ENCODE measurements at places on chromosomes 12 and 14.

DNA sequence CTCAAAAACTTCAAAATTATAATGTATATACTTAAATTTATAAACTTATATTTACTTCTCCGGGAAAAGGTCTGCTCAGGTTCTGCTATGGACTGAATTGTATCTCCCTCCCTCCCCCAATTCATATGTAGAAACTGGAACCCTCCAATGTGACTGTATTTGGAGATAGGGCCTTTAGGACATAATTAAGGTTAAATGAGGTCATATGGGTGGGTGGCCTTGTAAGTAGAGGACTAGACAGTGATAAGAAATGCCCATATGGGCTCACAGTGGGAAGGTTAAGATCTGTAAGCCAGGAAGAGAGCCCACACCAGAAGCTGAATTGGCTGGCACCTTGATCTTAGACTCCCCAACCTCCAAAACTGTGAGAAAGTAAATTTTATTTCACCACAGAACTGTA is 84.5 kb downstream of the TAOK3 start:
- DNase-seq: no peak

GRCh38 chr12:59828521-59828920 is 232.7 kb downstream of the SLC16A7 start:
- peak; percentile 25 for DNase-seq

GRCh38 chr12:6828781-6829535 is 751 bp downstream of the P3H3 start:
- DNase-seq: peak; percentile 32

DNA sequence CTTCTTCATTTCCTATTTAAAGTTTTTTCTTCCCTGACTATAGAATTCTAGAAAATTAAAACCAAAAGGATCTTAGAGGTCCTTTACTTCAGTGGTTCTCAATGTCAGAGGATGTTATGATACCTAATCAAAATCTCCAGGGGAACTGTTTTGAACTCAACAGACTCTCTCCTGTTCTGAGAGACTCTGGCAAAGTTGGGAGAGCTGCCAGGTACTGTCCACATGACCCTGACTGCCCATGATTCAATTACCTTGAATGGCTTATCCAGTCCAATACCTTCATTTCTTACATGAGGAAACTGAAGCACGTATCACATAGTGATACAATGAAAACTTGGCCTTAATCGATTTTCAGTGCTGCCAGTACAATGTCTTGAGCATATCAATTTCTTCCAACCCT is 16.6 kb downstream of the ALKBH1 start:
- no peak for DNase-seq

DNA sequence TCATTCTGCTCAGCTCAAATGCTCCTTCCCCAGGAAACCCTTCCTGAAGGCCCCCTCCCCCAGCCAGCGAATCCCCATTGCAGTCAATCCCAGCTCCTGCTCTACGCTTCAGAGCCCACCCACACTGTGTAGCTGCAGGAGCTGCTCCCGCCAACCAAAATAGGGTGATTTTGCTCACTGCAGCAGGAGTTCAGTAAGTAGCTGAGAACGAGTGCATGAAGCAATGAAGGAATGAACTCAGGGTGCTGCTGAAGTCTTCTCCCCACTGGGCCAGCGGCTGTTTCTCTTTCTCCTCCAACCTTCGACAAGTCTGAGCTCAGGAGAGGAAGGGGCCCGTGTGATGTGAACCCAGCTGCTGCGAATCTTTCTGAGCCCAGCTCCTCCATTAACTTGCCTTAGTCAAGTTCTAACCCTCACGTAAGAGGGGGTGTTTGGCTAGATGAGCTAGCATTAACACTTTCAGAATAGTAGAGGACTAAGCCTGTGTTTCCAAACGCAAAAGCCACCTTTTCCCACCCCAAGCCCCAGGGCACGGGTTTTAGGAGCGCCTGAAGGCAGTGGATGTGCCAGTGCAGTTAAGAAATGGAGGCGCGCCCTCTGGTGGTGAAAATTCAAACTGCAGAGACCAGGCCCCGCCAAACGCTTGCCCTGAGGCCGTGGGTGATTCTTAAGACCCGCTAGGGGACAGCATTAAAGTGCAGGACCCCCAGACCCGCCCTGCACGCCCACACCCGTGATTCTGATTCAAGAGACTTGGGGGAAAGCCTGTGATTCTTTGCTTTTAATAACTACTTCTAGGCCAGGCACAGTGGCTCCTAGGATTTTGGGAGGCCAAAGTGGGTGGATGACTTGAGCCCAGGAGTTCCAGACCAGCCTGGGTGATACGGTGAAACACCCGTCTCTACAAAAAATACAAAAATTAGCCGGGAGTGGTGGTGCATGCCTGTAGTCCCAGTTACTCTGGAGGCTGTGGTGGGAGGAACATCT is 11.9 kb upstream of the SERPINA4 start:
- peak; percentile 59 for DNase-seq

DNA sequence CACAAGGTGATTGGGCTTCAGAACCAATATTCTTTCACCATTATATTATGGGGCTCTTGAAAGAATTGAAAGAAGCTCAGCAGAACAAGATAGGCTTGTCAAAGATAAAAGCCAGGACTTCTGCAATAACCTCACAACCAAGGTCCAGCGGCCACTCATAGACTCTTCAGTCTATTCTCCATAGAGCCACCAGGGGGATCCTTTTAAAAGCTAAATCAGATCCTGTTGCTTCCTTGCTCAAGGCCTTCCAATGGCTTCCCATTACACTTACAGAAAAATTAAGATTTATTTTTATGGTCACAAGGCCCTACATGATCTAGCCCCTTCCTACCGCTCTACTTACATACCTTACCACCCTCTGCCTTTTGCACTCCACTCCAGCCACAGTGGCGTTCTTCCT is 169.6 kb downstream of the C12orf42 start:
- peak; percentile 13 for DNase-seq

DNA sequence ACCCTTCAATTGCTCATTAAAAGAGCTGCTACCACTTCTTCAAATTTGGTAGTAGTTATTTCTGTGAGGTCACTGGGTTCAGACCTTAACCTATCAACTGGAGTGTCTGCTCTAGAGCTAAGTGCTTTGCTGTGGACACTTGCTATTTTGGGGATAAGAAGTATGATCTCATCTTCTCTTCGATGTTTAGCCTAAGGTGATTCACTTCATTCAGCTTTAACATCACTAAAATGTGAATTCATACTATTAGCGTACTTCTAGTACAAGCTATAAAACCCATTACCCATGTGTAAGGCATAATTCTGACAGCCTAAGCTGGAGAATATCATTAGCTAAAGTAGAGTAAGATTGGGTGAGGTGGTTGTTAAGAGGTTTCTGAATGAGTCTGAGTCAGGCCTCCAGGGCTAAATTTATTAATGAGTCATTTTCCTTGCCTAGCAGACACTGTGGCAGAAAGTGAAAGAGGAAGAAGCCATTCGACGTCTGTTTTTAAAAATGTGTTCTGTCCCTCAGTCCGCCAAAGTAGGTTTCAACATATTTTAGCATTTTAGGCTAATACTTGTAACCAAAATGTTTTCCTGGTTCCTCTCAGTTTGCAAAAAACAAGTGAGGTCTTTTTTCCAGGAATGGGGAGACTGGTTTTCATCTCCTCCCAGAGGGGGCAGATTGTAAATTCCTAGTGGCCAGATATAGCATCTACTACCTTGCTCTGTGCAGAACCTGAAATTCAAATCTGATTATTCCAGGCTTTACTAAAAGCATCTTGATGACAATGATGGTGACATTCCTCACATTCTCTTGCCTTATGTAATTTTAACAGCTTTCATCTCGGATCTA is 103.6 kb downstream of the SSPN start:
- DNase-seq: peak; percentile 88

DNA sequence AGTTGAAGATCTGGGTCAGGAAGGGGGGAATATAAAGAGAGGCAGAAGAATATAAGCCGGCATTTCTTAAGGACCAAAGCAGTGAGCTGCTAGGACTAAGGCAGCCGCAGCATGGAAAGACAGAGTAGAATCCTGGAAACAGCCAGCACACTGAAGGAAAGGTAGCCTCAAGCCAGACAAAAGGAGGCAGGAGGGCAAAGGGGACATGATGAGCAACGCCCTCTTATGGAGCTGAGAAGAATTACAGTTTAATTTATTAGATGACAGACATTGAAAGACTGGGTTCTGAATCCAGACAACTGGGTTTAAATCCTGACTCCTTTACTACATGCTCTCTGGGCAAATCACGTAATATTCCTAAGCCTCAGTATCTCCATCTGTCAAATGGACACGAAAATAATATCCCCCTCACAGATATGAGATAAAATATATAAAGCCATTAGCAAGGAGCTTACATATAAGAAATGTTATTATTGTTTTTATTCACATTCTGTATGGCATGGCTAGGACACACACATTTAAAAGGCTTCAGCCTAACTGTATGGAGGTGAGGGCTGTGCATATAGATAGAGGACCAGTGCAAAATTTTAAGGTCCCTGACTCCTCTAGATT is 8.1 kb upstream of the PCED1B start:
- peak; percentile 11 for DNase-seq

GRCh38 chr14:22276913-22277816 is 311.9 kb downstream of the DAD1 start:
- peak; percentile 10 for DNase-seq

DNA sequence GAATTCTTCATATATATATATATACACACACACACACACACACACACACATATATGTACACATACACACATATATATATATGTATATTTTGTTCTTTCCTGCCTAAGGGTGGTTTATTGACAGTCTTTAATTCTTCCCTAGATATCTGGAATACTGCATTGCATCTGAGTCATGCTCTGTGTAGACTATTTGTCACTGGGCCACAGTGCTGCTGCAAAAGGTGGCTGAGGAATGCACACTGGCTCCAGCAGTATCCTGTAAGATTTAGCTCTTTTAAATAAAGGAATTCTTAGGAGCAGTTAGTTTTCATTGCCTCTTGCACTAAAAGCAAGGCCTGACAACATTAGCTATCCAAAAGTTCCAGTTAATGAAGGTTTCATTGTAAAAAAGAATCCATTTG is 200.9 kb downstream of the APAF1 start:
- no peak for DNase-seq

DNA sequence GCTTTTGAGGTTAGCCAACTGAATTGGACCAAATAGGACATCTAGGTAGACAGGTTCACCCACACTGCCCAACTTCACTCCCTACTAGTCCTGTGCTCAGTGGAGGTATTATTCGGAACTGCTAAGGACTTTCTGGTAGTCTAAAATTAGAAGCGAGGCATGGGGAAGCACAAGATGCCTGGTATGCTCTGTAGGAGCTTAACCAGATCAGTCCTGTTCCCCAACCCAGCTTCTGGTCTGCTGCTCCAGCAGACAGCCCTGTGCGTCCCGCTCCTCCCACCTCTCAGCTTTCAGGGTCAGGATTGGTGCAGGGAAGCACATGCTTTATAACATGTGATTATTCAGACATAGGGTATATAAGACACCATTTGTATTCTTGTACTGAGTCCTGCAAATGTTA is 31.2 kb downstream of the PRB3 start:
- no peak for DNase-seq

DNA sequence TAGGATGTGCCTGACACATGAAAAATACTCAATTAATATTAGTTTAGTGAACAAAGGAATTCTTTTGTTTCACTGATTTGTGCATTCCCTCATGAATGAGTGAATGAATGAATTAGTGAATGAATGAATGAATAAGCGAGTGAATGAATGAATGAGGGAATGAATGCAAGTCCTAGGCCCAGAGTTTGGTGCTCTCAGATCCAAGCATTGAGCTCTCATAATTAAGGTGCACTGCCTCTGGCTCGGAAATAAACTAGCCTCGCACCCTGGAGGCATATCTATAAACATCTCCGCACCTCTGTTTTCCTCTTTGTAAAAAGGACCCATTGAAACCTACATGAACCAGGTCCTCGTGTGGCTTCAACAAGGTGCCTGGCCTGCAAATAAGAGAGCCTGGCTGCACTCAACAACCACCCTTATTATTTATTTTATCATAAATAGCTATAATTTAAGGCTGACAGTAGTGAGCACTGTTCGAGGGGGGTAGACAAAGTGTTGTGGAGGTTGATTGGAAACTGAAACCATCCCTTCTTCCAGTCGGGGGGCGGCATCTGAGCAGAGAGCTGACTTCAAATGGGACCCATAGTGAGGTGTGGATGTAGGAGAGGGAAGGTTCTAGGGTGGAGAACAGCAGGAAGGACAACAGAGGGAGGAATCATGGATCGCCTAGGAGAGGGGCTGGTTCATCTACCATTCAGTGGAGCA is 316.8 kb downstream of the BCL11B start:
- no peak for DNase-seq

DNA sequence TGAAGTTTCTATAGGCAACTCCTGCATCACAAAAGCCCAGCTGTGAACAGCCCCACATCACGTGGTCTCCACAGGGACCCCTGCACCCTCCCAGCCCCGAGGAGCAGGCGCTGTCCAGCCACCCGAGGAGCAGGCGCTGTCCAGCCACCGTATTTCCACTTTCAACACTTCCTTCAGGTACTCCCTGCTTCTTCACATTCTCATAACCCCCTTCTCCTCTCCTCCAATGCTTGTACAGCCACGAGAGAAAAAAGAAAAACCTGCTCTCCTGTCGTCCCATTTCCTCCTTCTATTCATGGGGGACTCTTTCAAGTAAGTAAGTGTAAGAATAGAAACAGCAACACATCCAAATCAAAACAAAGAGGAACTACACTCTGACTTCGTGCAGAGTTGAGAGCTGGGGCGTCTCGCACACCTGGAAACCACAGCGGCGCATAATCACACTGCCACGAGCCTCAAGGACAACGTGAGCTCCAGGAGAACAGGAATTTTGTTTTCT is 11.9 kb downstream of the CDC42BPB start:
- no peak for DNase-seq

DNA sequence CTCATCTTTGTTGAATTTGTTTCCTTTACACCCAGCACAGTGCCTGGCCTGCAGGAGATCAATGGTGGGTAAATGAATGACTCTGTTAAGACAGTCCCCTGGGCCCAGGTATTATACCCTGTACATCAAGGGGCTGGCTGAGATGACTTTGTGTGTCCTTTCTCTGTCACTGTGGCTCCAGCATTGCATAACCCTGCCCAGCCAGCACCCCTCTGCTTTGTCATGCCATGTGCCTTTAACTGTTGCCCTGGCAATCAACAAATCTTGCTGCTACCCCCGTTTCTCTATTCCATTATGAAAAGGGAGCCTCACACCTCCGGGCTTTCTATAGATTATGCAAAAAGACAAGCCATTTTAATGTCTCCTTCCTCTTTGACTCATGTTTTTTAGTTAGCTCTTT is 7.6 kb upstream of the FLVCR2 start:
- DNase-seq: no peak

- no peak for DNase-seq
Measured at GRCh38 chr14:101992708-101993107, 28.3 kb downstream of the DYNC1H1 start.

DNA sequence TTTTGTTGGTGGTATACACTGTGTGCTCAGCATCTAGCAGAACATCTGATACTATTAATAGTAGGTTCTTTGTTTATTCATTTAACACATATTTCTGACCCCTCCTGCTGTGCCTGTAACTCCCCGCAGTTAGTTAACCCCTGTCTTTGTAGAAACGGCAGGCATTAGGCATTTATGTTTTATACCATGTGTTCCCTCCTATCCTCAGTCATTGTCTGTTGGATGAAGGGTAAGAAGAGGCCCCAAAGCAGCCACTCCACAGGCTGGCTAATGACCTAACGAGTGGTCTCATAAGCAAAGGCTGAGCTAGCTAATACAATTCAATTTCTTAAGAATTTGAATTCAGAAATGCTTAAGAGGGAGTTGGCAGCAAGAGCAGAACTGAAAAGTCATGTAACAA is 170.8 kb downstream of the TMX1 start:
- DNase-seq: no peak

- DNase-seq: no peak
Measured at GRCh38 chr12:48023386-48023785, 19.1 kb upstream of the COL2A1 start.

GRCh38 chr14:74261288-74261687 is 22.0 kb downstream of the VSX2 start:
- no peak for DNase-seq
